ENCODE measurements at places on chromosomes 12 and 14. TPM values are rescaled to one million over a fixed set of nuclear protein-coding genes. Genes with fewer than 3 reads are reported as not detected.

The KERA gene
- not detected for total RNA-seq

The SIX4 gene
- not detected for total RNA-seq

The CD163L1 gene
- not detected for total RNA-seq

The LRTM2 gene
- total RNA-seq, result not detected

The SSTR1 gene
- total RNA-seq, result not detected

The TEX52 gene
- total RNA-seq, result not detected

The REP15 gene
- 0.22 TPM for total RNA-seq

The RBMS2 gene
- 5.1 TPM for total RNA-seq

The REM2 gene
- total RNA-seq, result 0.74 TPM

The NAV3 gene
- total RNA-seq, result not detected

The BEGAIN gene
- total RNA-seq, result 5.0 TPM

The IL25 gene
- total RNA-seq, result not detected

The GPR137C gene
- total RNA-seq, result not detected

The ACIN1 gene
- 152 TPM for total RNA-seq

The CLEC7A gene
- not detected for total RNA-seq

The FAM222A gene
- total RNA-seq, result 0.38 TPM

The PPP4R4 gene
- 13.2 TPM for total RNA-seq

The DLK1 gene
- not detected for total RNA-seq

The NINJ2 gene
- 1.8 TPM for total RNA-seq

- no peak for DNase-seq
Measured at GRCh38 chr14:78278464-78279250, 108.5 kb downstream of the NRXN3 start.

- no peak for DNase-seq
Measured at GRCh38 chr12:111359914-111360276, 9.0 kb downstream of the PHETA1 start.

DNA sequence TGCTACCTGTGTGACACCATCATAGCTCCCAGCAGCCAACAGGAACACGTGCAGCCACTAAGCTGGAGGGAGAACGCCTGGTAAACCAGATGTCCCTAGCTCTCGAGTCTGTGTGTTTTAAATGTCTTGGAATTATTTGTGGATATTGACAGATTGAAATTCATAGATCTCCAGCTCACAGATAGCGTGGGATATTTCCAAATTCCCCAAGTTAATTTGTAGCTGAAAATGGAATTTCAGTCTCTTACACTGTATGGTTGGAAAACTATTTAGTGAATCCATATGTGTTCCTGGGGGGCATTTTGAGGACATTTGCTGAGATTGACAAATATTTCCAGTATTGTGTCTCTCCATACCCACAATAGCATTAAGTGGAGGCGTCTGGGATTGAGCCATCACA, 618.6 kb upstream of the TMEM132C start:
- DNase-seq, result no peak

GRCh38 chr14:102363182-102363943, 622 bp downstream of the TECPR2 start:
- DNase-seq, result peak; percentile 50

- no peak for DNase-seq
Measured at GRCh38 chr14:33098016-33098415, 159.3 kb downstream of the NPAS3 start.

GRCh38 chr14:99535448-99535847, 54.2 kb downstream of the CCNK start:
- DNase-seq, result no peak

GRCh38 chr12:1324910-1325309, 269.5 kb downstream of the FBXL14 start:
- DNase-seq, result no peak

DNA sequence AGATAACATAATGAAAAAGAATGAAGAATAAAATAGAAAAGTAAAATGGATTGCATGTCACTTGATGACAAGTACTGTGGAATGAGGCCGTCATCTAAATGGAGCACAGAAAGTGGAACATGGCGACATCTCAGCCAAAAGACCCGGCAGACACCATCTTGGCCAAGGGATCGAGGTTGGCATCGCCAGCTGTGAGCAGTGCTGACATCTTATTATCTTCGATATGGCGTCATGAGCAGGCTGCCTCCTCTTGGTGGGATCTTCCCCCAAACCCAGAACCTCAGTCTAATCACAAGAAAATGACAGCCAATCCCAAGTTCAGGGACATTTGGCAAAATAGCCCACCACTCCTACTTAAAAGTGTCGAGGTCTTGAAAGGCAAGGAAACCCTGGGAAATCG, 15.1 kb downstream of the SERPINA5 start:
- no peak for DNase-seq

DNA sequence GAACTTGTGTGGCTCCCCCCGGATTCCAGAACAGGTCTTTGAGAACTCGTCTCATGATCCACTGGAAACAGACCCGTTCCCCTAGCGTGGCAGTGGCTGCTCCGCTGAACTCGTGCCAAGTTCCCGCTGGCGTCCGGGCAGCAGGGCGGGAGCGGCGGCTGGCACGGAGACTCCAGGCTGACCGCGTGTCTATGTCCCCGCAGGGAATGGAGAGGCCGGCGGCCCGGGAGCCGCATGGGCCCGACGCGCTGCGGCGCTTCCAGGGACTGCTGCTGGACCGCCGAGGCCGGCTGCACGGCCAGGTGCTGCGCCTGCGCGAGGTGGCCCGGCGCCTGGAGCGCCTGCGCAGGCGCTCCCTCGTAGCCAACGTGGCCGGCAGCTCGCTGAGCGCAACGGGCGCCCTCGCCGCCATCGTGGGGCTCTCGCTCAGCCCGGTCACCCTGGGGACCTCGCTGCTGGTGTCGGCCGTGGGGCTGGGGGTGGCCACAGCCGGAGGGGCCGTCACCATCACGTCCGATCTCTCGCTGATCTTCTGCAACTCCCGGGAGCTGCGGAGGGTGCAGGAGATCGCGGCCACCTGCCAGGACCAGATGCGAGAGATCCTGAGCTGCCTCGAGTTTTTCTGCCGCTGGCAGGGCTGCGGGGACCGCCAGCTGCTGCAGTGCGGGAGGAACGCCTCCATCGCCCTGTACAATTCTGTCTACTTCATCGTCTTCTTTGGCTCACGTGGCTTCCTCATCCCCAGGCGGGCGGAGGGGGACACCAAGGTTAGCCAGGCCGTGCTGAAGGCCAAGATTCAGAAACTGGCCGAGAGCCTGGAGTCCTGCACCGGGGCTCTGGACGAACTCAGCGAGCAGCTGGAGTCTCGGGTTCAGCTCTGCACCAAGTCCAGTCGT, 1.5 kb downstream of the APOLD1 start:
- DNase-seq, result peak; percentile 67

GRCh38 chr12:52285851-52286530, 5.3 kb downstream of the KRT81 start:
- DNase-seq, result no peak

DNA sequence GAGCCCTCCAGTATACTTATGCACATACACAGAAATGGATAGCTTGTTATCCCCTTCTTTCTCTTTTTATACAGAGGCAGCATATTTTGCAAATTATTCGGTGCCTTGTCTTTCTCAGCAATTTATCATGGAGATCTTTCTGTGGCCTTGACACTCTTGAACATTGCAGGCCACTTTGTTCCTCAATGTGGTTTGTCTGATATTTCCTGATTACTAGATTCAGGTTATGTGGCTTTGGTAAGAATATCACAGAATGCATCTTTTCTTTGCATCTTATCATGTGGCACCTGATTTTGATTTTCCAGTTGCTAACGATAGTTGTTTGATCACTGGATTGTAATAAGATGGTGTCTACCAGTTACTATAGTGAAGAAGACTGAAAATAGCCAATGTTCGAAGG, 7.1 kb upstream of the SNRPF start:
- no peak for DNase-seq

DNA sequence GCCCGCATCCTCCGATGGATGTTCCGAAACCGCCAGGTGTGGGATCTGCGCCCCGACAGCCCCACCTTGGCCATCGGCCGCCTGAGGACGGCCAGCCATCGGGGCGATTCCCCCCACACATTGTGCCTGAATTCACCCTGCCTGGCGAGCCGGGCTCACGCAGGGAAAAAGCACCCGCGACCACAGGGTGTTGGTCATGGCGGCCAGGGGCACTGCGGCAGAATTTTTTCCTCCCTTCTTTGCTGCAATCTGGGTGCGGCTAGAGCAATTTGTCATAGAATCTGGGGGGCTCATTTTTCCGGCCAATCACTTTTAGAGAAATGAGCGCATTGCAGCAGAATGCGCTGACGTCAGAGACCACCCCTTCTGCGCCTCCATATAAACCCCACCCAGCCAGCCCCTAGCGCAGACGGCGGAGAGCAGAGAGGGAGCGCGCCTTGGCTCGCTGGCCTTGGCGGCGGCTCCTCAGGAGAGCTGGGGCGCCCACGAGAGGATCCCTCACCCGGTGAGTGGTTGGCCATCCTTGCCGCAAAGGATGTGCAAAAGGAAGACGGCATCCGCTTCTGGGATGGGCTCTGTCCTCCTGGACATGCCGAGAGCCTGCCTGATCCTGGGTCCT, at the start of gene MEG3:
MEG3 (plus strand) TSS at position 406 of the 619 bp plus-strand sequence.
- no peak for DNase-seq

- DNase-seq, result no peak
Measured at GRCh38 chr12:132541200-132541599, 51.2 kb downstream of the FBRSL1 start.

DNA sequence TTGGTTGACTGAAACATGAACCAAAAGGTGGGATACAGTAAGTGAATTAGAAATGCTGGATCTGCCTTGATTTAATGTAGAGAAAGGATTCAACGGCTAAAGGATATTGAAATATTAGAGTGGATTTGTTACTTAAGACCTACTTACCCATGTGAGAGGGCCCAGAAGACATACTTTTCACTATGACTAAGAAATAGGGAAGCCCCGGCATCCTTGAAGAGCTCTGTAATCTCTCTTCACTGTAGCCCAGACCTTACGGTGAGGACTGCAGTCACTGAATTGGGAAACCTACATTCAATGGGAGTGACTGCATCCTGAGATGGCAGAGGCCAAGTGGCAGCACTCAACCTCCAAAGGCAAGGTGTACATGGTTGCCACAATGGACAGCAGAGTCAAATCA, 52.5 kb downstream of the KANSL2 start:
- DNase-seq, result no peak

DNA sequence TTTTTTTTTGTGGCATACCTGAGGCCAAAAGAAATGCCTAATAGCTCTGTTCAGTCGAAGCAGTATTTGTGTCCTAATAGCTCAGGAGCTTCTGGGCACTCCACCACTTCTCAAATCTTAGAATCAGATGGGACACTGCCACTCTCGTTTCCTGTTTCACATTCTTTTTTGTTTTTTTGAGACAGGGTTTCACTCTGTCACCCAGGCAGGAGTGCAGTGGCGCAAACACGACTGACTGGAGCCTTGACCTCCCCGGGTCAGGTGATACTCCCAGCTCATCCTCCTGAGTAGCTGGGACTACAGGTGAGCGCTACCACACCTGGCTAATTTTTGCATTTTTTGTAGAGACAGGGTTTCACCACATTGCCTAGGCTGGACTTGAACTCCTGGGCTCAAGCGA, 52.7 kb downstream of the SPPL3 start:
- DNase-seq, result no peak

DNA sequence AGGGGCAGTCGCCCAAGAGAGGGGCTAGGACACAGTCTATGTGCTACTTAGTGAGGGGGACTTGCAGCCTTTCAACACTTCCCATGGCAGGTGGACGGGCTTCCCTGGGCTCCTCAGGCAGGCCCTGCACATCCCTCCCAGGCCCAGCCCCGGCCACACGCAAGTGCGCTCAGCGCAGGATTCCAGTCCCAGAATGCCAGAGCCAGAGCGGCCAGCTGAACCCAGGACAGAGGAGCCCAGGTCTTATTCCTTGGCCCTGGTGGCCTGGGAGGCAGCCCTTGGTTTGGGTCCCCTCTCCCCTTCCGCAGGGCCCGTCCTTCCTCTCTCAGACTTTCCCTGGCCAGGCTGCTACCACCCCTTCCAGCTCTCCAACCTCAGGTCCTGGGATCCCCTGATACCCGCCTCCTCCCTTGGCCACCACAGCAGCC, 12.0 kb downstream of the DLK1 start:
- no peak for DNase-seq

DNA sequence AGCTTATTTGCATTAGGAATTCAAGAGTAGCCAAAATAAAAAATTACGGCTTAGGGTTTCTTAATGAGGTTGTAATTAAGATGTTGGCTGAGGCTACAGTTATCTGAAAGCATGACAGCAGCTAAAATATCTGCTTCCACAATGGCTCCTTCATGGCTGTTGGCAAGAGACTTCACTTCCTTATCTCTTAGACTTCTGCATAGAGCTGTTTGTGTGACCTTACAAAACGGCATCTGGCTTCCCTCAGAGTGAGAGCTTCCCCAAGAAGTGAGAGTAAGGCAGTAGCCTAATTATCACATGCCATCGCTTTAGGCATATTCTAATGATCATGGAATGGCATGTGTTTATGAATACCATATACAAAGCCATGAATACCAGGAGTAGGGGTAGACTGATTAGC, 57.6 kb downstream of the CCDC59 start:
- no peak for DNase-seq

DNA sequence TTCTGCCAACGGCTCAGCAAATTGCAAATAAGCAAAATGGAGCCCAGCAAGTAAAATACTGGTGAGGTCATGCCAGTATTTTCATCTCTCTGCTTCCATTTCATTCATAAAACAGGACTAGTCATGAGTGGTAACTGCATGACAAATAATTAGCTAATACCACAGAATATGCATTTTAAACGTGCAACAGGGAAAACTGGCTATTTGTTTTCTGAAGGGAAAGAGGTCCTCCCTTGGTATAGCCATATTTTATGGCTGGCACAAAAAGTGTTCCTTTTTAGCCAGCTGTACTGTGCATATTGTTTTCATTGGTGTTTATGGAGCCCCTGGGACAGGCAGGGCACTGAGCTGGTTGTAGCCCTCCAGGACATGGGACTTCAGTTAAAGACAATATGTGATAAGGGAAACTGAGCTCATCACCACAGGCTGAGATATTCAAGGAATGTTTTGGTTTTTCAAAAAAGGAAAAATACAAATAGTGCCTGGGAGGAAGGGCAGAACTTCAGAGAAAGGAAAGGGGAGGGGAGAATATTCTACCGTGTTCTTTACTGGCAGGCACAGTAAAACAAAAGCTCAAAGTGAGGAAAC, 26.1 kb upstream of the FOXN3 start:
- DNase-seq, result no peak

DNA sequence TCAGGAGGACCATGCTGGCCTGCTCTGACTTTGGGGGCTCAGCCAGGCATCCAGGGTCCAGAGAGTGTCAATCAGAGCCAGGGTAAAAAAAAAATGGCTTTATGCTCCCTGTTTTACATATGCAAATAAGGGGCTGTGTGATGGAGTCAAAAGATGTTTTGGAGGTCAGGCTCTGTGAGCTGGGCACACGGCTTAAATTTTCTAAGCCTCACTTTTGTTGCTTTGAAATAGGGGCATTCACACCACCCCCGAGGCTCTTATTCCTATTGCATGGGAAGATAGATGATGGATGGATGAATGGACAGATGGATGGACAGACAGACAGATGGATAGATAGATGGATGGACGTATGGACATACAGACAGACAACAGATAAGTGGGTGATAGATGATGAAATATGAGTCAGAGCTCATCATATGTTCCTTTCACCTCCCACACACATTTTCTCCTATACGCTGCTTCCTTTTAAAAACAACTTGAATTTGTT, 42.7 kb downstream of the RIN3 start:
- DNase-seq, result peak; percentile 27

Data from activated naive CD4-positive, alpha-beta T cell treated with anti-CD3 and anti-CD28 coated beads for 36 hours (primary cell).